ENCODE measurements at places on chromosomes 6 and 20.

- no peaks in the 10 kb centered on the region for H3K36me3 ChIP-seq
- H3K27me3 ChIP-seq: no peaks in the 10 kb centered on the region
- H3K4me3 ChIP-seq: no peak overlapping the region
These were observed 5.4 kb upstream of the KCNQ5 start for GRCh38 chr6:72616406-72617015.

DNA sequence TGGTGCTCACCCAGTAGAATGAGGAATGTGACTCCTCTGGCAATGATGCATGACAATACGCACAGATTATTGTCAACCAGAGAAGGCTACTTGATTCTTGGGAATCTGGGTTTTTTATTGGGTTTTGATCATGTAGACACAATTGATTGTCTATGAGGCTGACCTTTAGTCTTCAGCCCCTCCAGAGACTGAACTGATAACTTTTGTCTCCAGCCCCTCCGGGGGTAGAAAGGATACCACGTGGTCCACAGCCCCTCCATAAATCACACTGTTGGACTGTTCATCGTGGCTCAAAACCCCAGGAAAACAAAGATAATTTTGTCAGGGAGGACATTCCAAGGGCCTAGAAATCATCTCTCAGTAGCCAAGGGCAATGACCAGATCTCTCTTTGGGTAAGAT is 57.5 kb upstream of the ADGRF5 start:
- no peak overlapping the region for H3K27ac ChIP-seq
- no peak overlapping the region for H3K4me3 ChIP-seq
- H3K36me3 ChIP-seq: no peaks in the 10 kb centered on the region
- no peaks in the 10 kb centered on the region for H3K27me3 ChIP-seq

DNA sequence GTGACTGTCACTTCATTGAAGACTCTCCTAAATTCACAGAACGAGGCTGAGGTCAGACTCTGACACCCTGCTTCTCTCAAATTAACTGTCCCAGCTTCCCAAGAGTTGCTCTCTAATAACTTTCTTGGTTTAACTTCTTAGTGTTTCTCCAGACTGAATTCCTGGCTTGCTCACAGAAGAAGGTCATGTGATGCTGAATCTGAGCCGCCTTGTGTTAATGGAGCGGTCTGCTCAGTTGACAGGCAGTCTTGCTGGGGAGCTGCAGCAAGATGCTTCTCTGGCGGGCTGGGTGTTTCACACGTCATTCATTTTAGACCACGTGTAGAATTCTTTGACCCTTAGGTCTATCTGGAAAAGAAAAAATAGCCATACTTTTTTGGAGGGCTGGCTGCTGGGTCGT is 107.3 kb downstream of the FOXO3 start:
- peaks cover 15% of the 10 kb centered on the region for H3K36me3 ChIP-seq
- H3K27me3 ChIP-seq: no peaks in the 10 kb centered on the region
- no peak overlapping the region for H3K4me3 ChIP-seq
- H3K27ac ChIP-seq: no peak overlapping the region
- H3K4me1 ChIP-seq: peaks cover 17% of the 10 kb centered on the region

DNA sequence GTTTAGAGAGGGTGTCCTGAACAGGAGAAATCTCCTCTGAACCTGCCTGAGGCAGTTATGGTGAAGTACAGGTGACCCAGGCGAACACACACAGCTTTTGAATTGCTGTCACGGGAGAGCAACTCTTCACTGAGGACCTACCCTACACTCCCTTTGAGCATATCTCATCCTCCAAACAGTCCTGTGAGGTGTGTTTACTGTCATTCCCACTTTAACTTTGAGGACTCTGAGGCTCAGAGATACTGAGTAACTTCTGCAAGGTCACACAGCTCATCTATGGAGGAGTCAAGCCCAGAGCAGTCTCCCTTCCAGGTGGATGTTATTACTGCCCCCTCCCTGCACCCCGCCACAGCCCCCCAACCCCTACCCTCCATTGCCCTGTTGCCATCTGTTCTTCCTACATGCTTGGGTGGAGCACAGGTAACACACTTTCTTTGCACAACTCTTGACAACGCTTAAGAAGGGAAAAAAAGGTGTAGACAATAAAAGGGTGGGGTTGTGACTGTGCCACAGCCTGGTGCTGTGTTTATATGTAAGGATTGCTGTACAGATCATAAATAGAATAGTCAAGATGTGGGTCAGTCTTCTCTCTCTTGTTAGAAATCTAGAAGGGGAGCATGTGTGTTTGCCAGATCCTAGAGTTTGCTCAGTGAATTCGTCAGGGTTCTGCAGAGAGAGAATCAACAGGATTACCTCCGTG is 4.3 kb upstream of the TRAF3IP2 start:
- H3K27me3 ChIP-seq: peaks cover 19% of the 10 kb centered on the region
- H3K36me3 ChIP-seq: no peaks in the 10 kb centered on the region
- H3K27ac ChIP-seq: no peak overlapping the region
- peaks cover 14% of the 10 kb centered on the region for H3K4me1 ChIP-seq
- H3K4me3 ChIP-seq: no peak overlapping the region
- DNase-seq: no peak

- H3K4me3 ChIP-seq: no peak overlapping the region
- H3K27me3 ChIP-seq: no peaks in the 10 kb centered on the region
- no peak overlapping the region for H3K27ac ChIP-seq
- no peaks in the 10 kb centered on the region for H3K36me3 ChIP-seq
- no peaks in the 10 kb centered on the region for H3K4me1 ChIP-seq
These were observed 163.1 kb upstream of the CCN2 start for GRCh38 chr6:132114201-132114825.

DNA sequence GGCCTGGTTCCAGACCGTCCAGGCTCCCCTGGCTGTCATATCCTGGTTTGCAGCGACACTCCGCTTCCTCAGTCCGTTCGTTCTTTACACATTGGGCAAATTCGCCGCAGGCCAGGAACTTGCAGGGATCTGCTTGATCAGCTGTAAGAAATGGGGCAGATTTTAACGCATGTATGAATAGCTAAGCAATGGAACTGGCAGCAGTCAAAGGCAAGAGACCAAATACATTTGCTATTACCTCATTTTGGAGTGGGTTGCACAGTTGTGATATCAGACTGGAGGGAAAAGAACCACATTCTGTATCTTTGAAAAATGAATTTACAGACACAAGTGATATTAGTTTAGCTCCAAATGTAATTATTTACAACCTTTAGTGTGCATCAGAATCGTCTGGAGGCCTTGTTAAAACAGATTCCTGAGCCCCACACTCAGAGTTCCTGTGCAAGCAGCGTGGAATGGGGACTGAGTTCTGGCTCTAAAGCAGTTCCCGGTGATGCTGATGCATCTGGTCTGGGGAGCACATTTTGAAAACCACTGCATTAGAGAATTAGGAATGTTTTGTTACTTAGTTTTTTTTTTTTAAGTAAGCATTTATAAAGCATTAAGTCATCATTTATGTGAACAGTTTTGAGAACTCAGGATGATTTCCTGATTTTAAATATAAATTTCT is 141.3 kb downstream of the IMPG1 start:
- no peak overlapping the region for H3K4me3 ChIP-seq
- H3K4me1 ChIP-seq: peaks cover 1% of the 10 kb centered on the region
- H3K27me3 ChIP-seq: peaks cover 12% of the 10 kb centered on the region
- no peak overlapping the region for H3K27ac ChIP-seq

DNA sequence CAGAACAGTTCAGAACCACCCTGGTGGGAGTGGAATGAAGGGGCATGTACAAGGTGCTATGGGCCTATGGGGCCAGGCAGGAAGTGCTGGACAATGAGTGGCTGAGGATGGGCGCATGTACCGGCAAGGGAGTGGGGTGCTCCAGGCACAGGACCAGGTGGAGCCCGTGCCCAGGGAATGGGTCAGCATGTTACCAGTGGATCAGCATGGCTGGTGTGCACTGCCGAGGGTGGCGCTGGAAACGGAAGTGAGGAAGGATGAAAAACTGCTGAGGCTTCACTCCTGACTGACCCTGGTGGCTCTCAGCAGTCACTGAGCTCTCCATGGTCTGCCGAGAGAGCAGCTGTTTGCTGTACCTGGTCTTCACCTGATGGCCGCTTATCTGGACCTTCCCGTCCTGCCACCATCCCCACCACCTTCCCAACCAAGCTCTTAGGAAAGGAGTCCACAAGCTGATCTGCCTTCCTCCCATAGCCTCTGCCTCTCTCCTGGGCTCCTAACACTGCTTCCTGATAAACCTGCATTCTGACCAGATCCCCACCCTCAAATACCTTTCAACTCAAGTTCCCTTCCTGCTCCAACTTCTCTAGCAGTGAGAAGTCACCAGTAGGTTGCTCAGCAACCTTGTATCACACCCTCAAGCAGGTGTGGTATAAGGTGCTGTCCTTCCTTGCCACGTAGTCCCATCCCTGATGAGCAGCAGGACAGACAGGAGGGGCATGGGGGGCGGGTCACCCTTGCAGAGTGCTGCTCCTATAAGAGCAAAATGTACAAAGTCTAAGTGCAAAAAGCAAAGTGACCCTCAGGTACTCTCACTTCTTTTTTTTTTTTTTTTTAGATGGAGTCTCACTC is 7.1 kb downstream of the UQCC2 start:
- no peaks in the 10 kb centered on the region for H3K27me3 ChIP-seq
- H3K4me1 ChIP-seq: peaks cover 40% of the 10 kb centered on the region
- peak overlapping the region; percentile 13 for H3K27ac ChIP-seq
- no peak for DNase-seq

GRCh38 chr20:43220612-43221011 is 30.9 kb upstream of the PTPRT start:
- no peak for DNase-seq
- H3K36me3 ChIP-seq: no peaks in the 10 kb centered on the region
- no peak overlapping the region for H3K4me3 ChIP-seq
